Stimulated activated CD8-positive, alpha-beta memory T cell treated with anti-CD3 and anti-CD28 coated beads, Interleukin-12 subunit alpha, Interleukin-12 subunit beta, amount 100 ng/mL, for 4 hours (primary cell): ENCODE measurements at places on chromosomes 4 and X.

- no peak for DNase-seq
Measured at GRCh38 chr4:7691982-7692381, 247.7 kb downstream of the AFAP1 start.

GRCh38 chr4:111937368-111937767, 207.9 kb upstream of the FAM241A start:
- DNase-seq, result no peak

DNA sequence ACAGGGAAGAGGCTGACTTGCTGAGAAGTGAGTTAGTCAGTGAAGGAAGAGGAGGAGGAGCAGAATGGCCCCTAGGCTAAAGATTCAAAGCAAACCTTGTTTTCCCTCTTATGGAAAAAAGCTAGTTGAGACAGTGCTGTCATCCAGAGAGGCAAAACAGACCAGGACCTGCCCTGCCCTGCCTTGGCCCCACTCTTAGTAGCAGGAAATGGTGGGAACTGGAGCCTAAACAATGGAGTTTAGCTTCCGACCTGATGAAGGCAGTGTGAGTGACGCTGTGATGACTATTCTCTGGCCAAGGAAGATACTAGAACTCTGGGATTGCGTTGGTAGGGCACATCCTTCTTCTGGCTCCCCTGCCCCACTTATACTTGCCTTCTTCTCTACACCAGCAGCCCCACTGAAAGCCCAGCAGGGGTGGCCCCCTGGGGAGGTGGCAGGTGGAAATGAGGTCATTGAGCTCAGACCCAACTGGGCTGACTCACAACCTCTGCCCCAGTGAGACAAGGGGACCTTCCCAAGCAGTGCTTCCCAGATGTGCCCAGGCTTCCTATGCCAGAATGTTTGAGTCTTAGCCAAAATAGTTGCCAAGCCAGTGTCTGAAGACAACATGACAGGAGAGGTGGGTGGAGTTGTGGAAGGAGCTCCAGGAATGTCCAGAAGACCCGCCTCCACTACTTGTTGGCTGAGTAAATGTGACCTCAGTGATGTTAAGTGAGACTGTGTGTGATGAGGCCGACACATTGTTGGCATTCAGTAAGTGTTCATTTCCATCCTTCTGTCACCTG, 38.8 kb downstream of the MSN start:
- DNase-seq, result peak; percentile 41

DNA sequence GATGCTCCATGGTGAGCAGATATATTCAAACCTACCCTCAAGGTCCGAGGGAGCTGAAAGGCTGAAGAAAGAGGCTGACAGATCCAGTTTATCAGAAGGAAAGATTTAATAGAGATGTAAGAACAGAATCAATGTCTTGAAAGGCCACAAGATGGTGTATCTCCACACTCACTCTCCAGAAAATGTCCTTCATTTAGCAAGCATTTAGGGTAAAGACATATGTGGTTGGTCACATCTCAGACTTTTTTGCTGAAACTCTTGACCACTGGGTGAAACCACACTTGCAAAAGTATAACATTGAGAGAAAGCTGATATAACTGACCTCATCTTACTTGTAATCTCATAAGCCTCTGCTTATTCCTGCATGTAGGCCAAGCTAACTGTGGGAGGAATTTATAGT, 745.8 kb upstream of the GALNTL6 start:
- DNase-seq, result no peak

- DNase-seq, result no peak
Measured at GRCh38 chrX:147403040-147403439, 508.7 kb upstream of the FMR1 start.

GRCh38 chr4:127959794-127960193, 5.2 kb downstream of the MFSD8 start:
- DNase-seq, result no peak

DNA sequence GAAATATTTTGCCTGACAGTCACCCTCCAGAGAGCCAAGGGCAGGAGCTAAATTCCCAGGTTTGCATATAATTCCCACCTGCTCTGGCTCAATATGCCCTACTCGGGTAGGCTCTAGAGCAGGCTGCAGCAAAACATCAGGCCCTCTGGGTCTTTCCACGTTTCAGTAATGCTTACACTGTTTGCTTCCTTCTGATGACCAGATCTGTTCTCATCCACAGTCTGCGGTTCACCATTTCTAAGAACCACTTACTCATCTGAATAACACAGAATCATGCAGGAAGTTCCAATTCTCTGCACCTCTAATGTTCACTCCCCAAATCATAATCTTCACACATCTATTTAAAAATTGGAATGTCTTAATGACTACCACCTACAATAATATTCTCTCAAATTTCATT, 141.4 kb downstream of the PPP3CA start:
- DNase-seq, result no peak

DNA sequence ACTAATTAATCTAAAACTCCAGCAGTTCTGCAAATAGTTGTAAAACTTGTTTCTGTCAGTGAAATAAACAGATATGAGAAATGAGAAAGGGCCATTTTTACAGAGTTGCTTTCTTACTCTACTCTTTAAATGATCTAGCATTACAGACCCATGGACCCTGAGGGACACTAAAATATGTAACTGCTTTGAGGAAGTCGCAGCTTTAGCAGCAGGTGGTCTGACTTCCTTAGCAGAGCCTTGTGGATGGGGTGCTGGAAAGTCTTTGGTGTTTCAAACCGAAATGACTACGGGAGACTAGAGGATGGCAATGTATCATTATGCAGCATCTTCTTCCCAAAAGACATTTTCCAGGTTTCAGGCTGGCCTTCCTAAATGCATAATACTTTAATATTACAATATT, 18.7 kb downstream of the SHISA3 start:
- DNase-seq, result no peak
